Epithelial cell of esophagus (primary cell): ENCODE measurements at places on chromosomes 4 and X.

GRCh38 chr4:52635130-52635529 lies 24.0 kb downstream of the USP46 start:
- DNase-seq: no peak

DNA sequence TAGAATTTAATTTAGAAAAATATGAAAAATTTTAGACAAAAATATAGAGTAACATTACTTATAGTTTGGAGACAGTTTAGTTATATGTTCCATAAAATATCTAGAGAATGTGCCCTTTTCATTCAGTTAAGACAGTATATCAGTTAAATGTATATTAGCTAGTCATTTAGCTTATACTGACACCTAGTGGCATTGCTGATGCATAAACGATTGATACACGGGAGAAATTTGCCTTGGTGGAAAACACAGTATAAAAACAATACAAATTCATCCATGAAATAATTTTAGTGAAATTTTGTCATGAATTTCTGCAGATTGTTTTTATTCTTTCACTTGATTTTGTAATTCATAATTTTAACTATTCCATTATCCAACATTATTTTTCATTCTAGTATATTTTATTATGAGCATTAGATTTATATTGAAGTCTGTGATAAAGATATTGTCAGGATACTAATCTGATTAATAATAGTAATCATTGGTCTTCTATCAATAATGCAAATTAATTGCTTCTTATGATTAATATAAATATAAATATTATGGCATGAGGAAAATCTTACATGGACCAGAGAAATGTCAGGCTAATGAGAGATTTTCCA lies 219.0 kb downstream of the TLL1 start:
- DNase-seq: peak; percentile 56

GRCh38 chr4:157992038-157992705 lies 180.7 kb downstream of the GASK1B start:
- peak; percentile 77 for DNase-seq

GRCh38 chrX:2500091-2500802 lies 529 bp downstream of the DHRSX start:
- DNase-seq: peak; percentile 60

- DNase-seq: peak; percentile 57
Observed at GRCh38 chr4:53654300-53654758, 63.0 kb upstream of the LNX1 start.

GRCh38 chrX:154368630-154369448 lies 5.6 kb downstream of the FLNA start:
- peak; percentile 91 for DNase-seq

DNA sequence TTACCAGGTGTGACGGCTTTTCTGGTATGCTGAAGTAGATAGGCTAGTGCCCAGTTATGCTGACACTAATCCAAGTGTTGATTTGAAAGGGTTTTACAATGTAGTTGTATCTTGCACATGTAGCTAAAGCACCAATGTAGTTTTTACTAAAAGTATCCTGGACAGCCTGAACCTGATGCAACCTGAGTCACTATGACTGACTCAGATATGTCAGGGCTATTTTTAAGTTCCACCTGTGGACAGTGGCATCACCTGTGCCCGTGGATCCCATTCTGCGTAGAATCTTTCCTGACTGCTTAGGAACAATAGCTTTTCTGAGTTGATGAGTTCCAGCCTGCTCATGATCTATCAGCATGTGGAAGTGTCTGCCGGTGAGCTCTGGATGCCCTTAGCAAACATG lies 58.1 kb downstream of the CCNG2 start:
- peak; percentile 51 for DNase-seq

GRCh38 chr4:147518846-147519767 lies 38.2 kb downstream of the EDNRA start:
- DNase-seq: peak; percentile 84

- DNase-seq: peak; percentile 68
Observed at GRCh38 chr4:41719417-41719816, 29.1 kb downstream of the PHOX2B start.

DNA sequence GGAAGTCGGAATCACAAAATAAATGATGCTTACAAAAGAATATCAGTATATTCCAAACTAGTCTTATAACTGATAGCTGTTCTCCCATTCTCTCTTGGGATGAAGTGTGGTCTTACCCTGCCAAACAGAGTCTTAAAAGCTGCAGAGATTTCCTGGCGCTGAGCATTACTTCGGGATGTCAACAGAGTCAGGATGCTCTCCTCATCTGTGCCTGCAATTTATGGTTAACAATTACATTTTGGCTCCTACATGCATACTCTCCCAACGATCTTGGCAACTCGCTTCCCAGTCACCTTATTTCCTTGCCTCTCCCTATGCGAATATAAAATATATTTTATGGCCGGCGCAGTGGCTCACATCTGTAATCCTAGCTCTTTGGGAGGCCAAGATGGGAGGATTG lies 12.2 kb downstream of the ANXA5 start:
- no peak for DNase-seq

DNA sequence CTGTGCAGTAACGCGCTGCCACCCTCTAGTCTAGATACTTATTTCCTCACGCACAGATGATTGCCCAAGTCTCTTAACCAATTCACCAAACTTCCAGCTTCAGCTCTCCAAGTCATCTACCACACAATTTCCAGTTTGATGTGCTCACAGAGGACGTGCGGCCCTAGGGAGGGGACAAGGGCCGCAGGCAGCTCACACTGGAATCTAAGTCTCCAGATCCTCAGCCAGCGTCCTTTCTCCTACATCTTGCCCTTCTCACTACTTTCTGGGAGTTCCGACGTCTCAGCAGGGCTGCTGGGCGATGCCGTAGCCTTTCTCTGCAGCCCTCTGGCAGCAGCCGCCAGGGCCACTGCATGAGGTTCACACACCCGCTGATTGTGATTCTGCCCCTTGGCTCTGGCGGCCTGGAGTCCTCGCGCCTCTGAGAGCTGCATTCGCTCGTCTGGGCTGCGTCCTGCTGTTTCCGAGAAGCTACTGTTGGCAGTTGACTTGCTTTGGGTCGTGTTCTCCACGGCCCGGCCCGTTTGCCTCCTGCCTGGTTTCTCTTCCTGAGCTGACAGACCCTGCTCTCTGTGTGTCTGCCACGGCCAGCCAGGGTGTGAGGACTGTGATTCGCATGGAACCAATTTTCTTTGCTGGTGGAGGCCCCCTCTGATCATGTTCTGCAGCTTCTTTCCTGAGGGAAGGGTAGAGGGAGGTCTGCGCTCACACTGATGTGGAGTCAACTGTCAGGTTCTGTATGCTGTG lies 14.1 kb upstream of the TMEM131L start:
- DNase-seq: no peak

DNA sequence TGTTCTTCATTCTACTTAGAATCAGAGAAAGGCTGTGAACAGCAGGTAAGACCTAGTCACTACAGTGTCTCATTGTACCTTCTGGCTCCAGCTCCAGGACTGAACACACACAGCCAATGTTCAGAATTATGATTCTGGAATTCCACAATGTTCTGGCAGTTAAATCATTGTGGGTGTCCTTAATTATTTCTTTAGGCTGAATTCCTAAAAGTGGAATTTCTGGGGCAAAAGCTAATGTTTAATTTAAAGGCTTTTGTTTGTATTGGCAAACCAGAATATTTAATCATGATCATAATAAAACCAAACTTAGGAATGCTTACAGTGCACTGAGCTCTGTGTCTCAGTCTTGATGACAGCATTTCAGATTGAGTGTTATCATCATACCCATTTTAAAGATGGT lies 67.0 kb upstream of the FAT1 start:
- no peak for DNase-seq

DNA sequence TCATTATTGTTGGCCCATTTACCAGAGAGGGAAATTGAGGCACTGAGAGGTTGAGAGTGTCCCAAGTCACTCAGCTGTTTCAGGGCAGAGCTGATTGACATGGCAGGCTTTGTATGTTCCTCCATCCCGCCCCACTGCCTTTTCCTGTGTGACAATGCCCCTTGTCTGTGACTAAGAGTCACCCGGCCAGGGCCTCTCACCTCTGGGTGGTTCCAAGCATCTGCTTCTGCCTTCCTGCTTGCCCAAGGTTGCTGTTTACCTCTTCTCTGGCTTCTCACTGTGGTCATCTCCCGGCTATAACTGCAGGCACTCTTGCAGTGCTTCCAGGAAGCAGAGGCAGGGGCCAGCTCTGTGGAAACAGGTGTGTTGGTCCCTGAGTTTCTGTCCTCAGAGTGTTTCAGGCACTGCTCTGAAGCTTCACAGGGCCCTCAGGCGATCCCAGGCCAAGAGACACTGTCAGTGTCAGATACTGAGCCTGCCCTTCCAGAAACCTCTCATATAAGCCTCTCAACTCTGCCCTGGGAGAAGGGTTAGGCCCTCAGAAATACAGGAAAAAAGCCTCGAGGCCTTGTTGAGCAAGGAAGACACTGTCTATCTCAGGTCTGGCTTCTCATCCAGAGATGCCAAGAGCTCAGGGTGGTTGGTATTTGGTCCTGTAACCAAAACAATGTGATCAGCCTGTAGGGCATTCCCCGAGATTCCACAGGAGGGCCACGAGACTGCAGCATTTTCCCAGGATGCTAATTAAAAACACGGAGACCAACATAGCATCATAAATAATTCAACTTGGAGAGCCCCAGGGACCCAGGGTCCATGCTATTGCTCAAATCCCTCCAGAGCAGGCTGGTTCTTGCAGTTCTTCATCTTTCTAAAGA lies 42.0 kb upstream of the PROM1 start:
- no peak for DNase-seq
